ENCODE measurements at places on chromosomes 1 and 21. TPM values are rescaled to one million over a fixed set of nuclear protein-coding genes. Genes with fewer than 3 reads are reported as not detected.

The HSPB7 gene
- total RNA-seq: 4.2 TPM

DNA sequence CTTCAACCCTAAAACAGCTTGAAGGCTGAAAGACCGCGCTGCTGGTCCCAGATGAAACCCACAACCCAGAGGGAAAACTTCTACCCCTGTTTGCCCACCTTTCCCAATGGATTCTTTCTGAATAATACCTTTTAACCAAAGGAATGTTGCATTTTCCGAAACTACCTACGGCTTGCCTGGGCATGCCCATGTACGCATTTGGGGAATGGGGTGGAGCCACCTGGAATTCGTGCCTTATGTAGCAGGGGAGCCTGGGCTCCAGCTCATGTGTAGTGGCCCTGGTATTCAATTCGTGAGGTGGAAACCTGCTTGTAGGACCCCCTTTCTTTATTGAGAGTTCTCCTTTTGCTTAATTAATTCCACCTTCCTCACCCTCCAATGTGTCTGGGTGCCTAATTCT, 256.6 kb upstream of the RGS18 start:
- DNase-seq: no peak

- no peak for DNase-seq
Measured at GRCh38 chr1:59691261-59691660, 123.5 kb upstream of the HOOK1 start.

DNA sequence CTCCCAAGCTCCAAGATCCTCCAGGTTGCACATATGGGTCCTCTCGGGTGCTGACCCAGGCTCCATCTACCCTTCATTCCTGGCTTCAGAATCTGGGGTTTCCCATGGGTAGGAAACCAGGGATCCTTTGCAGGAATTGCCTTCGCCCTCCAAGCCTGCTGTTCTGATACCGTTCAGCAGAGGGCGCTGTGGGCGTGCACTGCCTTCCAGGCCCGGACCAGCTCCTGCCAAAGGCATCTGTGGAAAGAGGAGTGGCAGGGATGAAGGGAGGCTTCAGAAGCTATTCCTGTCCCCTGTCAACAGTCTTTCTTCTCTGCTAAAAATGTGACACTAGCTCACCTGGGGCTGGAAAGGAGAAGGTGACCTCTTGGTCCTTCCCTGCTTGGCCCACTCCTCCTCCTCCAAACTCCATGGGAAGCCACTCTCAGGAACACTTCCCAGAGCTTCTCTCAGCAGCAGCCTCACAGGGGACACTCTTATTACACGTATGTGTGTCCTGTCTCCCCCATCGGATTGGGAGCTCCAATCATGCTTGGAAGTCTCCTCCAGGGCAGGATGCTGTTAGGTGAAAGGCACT, 71.2 kb downstream of the VWA5B1 start:
- DNase-seq: no peak

DNA sequence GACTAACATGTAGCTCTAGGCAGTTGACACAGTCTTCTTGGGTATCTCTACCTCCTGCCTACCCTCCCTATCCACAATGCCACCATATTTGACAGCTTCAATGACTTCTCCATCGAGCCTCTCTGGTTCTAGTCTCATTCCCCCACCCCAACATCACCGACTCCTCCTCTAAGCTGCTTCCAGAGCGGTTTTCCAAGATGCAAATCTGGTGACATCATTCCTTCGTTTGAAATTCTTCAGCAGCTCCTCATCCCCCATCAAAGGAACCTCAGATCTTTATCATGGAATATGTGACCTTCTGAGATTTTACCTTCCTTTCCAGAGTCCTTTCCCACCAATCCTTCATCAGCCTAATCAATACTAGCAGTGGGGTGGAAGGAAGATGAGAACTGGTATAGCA, 352.4 kb upstream of the RUNX1 start:
- DNase-seq: no peak

DNA sequence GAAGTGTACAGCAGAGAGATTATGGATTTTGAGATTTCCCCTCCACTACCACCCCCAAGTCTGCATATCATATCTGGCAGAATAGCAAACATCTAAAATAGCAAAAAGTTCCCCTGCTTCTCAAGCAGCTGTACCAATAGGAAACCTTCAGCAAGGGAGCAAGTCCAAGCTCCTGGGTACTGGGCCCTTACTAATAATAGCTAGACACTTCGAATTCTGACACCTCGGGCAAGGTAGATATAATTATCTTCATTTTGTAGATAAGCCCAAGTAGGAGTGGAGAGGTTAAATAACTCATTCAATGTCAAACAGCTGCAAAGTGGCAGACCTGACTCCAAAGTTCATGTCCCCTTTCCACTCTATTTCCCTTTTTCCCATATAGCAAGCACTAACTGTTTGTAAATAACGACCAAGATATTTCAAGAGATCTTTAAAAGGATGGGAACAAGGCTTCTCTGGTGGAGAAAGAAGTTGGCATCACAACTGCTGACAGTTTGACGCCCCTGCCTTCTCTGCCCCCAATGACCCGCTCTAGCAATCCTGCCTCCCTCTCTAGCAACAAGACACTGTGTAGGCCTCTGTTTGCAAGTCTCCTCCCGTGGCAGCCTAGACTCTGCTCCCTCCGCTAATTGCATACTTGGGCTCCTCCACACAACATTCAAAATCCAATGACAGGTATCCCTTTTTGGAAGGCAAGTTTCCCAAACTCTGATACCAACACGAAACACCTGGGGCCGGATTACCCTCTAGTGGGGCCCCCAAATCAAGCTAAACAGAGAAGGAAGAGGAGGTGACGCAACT, 18.7 kb upstream of the ADAR start:
- DNase-seq: no peak

GRCh38 chr1:161921990-161922389, 101.7 kb downstream of the OLFML2B start:
- DNase-seq: no peak

The EPS15 gene
- 67.2 TPM for total RNA-seq

GRCh38 chr1:53541263-53541625, 82.0 kb downstream of the DMRTB1 start:
- no peak for DNase-seq

The TNNI3K gene
- total RNA-seq: 1.6 TPM

The TDRD5 gene
- 0.50 TPM for total RNA-seq

DNA sequence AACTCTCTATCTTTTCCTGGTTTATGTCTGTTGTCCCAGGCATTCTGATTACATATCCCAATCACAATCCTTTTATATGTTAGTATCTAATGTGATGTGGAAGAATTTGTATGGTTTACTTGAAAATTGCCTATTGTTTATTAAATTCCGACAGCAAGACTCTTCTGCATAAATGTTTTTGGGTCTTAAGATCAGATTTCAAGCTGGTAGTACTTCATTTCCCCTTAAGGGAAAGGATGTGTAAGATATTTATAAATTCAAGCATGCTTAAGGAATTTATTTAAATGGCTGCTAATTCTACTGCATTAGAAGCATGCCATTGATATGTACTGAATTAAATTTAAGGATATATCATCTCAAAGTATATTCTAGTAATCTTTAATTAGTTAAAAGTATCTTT, 20.4 kb upstream of the GPR88 start:
- DNase-seq: no peak

The LCE1E gene
- not detected for total RNA-seq

The SLC6A17 gene
- 0.03 TPM for total RNA-seq

DNA sequence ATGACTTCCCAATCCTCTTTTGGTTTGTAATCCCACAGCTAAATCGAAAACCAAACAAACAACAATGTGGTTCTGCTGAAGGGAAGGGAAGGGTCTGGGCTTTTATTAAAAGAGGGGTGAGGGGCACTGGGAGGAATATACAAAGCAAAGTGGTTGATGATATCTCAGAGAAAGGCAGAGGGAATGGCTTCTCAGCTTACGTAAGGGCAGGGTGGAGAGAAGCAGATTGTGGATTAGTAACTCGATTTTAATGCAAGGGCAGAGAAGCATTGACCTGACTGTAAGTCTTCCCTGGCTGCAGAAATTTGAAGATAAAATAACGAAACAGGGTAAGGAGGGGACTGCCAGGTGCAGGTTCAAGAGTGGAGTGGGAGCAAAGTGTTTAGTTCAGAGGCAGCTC, 438.2 kb upstream of the LRRC7 start:
- DNase-seq: no peak

- no peak for DNase-seq
Measured at GRCh38 chr21:45141507-45141906, 67.1 kb downstream of the ADARB1 start.

- DNase-seq: no peak
Measured at GRCh38 chr1:111981090-111981489, 8.4 kb downstream of the KCND3 start.

The PLD5 gene
- total RNA-seq: 11.0 TPM

Measured in left lung (tissue), 14 donors.